ENCODE measurements at places on chromosomes 2 and 18. TPM values are rescaled to one million over a fixed set of nuclear protein-coding genes. Genes with fewer than 3 reads are reported as not detected.

GAD1 gene
- total RNA-seq, result 0.61 TPM

RAPGEF4 gene
- total RNA-seq, result 0.54 TPM

CTNNA2 gene
- total RNA-seq, result 0.35 TPM

DBI gene
- 396 TPM for total RNA-seq

REG3A gene
- total RNA-seq, result not detected

ZSWIM2 gene
- not detected for total RNA-seq

EGR4 gene
- total RNA-seq, result 0.31 TPM

NRP2 gene
- 92.0 TPM for total RNA-seq

GLI2 gene
- 24.1 TPM for total RNA-seq

TSPYL6 gene
- total RNA-seq, result not detected

TANC1 gene
- total RNA-seq, result 8.9 TPM

DSG1 gene
- not detected for total RNA-seq

SLC40A1 gene
- 3.4 TPM for total RNA-seq
